ENCODE measurements at places on chromosomes 5 and 9.

DNA sequence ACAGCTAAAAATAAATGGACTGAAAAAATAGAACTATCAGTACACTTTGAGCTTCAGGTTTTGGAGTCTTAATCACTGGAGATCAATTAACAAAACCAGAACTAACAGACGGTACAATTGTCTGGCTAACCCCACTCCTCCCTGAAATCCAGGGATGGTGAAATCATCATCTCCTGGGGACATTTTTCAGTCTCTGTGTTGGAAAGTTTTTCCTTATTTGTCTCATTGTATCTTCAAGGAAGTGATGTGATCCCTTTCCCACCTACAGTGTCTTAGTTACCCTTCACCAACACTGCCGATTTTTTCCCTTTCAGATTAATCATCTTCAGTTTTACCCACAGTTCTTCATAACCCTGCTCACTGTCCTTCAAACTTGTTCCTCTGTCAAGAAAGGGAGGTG lies 81.9 kb downstream of the MAP1B start:
- DNase-seq = no peak

DNA sequence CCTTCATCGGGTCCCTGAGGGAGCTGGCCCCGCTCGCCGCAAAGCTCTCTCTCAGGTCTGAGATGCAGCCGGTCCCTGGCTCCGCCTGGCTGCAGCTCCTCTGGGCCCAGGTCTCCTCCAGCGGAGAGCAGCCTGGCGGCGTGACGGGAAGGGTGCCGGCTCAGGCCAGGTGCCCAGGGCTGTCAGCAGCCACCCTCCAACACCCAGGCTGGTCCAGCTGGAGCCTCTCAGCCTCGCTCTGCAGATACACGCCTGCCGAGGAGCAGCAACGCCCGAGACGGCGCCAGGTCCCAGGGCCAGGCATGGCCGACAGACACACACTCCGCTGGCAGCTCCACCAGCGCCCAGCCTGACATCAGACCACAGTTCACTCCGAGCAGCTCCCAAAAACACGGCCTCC lies 25.6 kb downstream of the FAM163B start:
- no peak for DNase-seq

- no peak for DNase-seq
These were observed 24.3 kb upstream of the KCNIP1 start for GRCh38 chr5:170479484-170479883.

GRCh38 chr5:6674886-6675285 lies 38.3 kb upstream of the TENT4A start:
- DNase-seq = no peak

DNA sequence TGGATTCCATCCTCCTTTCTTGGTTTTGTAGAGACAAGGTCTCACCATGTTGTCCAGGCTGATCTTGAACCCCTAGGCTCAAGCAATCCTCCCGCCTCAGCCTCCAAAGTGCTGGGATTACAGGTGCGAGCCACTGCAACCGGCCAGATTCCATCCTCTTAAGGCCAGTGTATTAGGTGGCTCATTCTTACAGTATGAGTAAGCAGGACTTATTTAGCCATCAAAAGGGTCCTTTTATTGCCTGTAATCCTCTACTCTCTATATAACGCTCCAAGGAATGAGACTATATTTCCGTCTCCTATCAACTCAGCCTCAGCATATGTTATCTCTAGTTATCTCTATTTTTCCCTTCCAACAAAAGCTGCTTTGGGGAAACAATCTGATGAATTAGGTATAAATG lies 3.0 kb upstream of the ERBIN start:
- DNase-seq = no peak

Measured in Panc1 (cell line).